ENCODE measurements at places on chromosomes 2 and 18.

- DNase-seq, result no peak
These were observed 34.9 kb upstream of the RNF138 start for GRCh38 chr18:32056613-32057358.

DNA sequence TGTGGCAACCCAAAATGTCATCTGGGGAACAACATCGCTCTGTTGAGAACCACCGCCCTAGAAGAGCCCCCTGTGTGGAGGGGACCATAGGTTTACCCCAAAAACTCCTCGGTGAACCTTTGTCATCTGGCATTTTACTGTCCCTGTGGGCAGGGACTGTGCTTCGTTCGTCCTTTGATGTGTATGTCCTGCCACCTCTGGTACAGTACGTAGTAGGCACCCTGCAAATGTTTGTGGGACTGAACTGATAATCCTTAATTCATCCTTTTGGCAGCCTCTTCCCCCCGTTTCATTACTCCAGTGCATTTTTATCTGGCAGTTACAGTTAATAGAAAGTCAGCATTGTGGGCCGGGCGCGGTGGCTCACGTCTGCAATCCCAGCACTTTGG lies 728 bp downstream of the NAPG start:
- DNase-seq, result no peak

DNA sequence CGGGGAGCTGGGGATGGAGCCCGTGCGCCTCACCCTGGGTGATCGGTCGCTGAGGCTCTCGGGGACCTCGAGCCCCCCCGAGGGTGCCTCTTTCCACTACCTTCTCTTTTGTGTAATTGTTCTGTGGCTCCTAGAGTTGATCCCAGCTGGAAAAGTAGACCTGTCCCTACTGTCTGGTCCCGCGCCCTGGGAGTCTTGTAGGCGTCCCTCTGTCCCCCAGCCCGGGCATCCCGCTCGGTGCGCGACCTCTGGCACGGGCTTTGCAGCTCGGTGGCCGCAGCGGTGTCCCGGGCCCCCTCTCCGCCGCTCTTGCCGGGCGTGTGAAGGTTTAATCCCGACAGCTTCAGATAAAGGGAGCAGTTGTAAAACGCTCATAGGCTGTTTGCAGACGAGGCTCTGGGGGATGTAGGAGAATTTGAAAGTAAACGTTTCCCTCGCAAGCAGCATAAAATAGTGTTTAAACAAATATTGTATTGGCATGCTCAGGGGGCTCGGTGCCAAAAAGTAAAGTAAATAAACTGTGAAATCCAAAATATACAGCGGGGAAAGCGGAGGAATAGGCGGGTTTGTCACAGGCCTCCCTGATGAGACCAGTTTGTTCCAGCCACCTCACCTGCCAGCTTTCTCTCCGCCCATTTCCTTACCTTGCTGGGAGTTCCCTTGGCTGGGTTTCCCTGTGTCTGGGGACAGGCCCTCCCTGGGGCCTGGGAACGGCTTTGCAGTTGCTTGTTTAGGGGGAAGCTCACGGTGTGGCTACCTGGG lies 1.9 kb downstream of the GLI2 start:
- DNase-seq, result no peak

- DNase-seq, result no peak
These were observed 143.4 kb downstream of the GFPT1 start for GRCh38 chr2:69243652-69244051.

GRCh38 chr2:134336352-134336751 lies 82.5 kb downstream of the MGAT5 start:
- no peak for DNase-seq

- DNase-seq, result no peak
These were observed 12.2 kb downstream of the CXCR2 start for GRCh38 chr2:218138047-218138446.

DNA sequence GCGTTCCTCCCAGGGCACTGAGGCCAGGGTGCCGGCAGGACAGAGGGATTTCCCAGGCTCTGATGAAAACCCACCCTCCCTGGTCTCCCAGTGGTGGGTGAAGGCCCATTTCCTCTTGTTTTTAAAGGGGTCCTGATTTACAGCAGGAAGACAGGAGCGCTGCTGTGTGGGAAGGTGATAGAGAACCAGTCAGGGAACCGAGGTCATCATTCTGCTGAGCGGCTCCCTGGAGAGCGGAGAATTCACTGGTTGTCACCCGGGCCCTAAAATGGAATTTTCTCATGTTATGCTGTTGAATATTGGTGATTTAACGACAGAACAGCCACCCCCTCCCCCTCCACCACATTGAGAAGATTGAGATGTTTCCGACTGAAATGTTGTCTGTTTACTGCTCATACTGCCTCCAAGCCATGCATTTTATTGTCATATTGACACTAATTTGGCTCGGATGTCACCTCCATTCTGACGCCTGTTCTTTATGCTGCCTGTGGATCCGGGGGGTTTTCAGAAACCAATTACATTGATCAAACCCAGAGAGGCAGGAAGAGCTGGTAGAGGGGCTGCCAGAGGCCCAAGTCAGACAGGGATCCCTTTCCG lies 225.2 kb downstream of the GLI2 start:
- no peak for DNase-seq

GRCh38 chr2:133247631-133248030 lies 320.6 kb downstream of the NCKAP5 start:
- no peak for DNase-seq

GRCh38 chr2:114056294-114057143 lies 166.6 kb downstream of the ACTR3 start:
- no peak for DNase-seq

- no peak for DNase-seq
These were observed 147.8 kb downstream of the EN1 start for GRCh38 chr2:118699447-118700175.

Measured in NCI-H774 (cell line).